ENCODE measurements at places on chromosomes 6 and 20.

DNA sequence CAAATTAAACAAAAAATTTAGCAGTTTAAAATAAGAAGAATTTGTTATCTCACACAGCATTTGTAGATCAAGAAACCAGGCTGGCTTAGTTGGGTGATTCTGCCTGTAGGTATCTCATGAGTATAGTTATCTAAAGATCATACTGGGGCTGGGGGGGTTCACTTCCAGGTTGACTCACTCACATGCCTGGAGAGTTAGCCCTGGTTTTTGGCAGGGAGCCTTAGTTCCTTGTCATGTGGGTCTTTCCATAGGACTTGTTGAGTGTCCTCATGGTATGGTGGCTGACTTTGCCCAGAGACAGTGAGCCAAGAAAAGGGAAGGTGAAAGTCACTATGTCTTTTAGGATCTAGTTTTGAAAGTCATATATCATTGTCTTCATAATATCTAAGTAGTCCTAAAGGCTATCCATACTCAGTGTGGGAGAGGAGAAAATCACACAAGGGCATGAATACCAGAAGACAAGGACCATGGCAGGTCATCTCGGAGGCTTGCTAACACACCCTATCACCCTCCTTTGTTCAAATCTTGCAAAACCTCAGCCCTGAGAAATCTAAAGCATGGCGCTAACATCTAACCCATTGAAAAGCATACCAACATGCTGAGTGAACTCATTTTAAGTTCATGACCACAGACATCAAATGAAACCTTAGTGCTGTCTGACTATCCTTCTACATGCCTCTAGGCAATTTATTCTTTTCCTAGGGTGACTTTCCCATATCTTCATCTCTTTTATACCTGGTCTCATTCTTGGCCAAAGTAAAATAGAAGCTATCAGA, 39.2 kb downstream of the CYP24A1 start:
- DNase-seq, result no peak

GRCh38 chr6:39876826-39877225, 57.4 kb downstream of the MOCS1 start:
- no peak for DNase-seq

- no peak for DNase-seq
Observed at GRCh38 chr6:112203577-112204349, 50.6 kb downstream of the LAMA4 start.

- no peak for DNase-seq
Observed at GRCh38 chr20:63432577-63433325, 39.7 kb downstream of the KCNQ2 start.

Data from stimulated activated CD8-positive, alpha-beta memory T cell treated with anti-CD3 and anti-CD28 coated beads, Interleukin-4, amount 100 ng/mL, for 1 hour (primary cell).